Kidney epithelial cell (primary cell): ENCODE measurements at places on chromosomes 6 and 20.

GRCh38 chr6:56032715-56033260 is 157.4 kb upstream of the BMP5 start:
- no peak for DNase-seq

- no peak for DNase-seq
These were observed 373.6 kb downstream of the PLCB1 start for GRCh38 chr20:8505476-8506200.

DNA sequence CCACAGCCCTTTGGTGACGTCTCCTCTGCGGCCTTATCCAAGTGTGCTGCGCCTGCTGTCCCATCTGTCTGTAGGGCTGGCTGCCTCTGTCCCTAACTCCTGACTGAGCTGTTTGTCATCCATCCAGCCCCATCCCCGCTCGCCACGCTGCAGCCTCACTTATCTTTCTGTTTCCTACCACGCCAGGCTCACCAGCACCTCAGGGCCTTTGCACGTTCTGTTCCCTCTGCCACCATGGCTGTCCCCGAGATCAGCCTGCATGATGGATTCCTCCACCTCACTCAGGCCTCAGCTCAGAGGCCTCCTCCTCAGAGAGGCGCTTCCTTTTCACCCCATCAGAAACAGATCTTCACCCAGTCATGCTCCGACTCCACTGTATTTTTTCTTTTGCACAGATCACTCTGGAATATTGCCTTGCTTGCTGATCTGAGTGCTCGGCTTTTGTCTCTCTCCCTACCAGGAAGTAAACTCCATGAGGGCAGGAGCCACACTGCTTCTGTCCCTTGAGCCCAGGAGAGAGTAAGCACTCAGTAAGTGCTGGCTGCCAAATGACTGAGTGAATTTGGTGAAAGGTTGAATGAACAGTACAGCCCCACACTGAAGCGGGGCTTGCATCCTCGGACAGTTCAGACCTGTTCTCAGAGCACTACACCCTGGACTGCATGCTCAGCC is 34.5 kb downstream of the BPIFB1 start:
- no peak for DNase-seq

DNA sequence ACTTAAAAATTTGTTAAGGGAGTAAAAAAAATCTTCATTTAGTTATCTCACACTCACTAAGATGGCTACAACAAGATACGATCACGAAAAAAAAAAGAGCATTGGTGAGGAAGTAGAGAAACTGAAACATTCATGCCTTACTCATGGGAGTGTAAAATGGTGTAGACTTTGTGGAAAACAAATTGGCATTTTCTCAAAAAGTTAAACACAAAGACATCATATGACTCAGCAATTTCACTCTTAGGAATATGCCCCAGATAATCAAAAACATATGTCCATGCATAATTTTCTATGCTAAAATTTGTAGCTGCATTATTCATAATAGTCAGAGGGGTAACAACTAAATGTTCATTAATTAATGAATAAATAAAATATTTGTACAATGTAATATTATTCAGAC is 120.9 kb upstream of the IRAK1BP1 start:
- no peak for DNase-seq

GRCh38 chr6:44327760-44328159 is 14.6 kb upstream of the AARS2 start:
- no peak for DNase-seq

DNA sequence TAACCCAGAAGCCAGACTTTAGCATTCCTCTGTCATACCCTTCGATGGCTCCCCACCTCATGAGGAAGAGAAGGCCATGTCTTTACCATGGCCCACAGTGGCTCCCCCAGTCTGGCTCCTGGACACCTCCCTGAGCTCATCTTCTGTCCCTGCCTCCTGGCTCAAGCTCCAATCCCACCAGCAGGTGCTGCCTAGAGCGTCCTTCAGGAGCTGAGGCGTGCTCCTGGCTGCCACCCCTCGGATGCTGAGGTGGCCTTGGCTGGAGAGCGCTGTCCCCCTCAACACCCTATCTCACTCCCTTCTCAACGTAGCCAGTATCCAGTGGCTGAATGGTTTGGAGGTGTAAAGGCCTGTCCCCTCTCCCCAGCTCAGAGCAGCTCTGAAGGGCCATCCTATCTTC is 47.4 kb upstream of the RANBP9 start:
- no peak for DNase-seq
